Cerebellum (tissue), 4 donors: ENCODE measurements at places on chromosomes 12 and 14. TPM values are rescaled to one million over a fixed set of nuclear protein-coding genes. Genes with fewer than 3 reads are reported as not detected.

Gene NPFF
- total RNA-seq, result not detected

Gene NELL2
- total RNA-seq, result 554 TPM

Gene FAM186B
- total RNA-seq, result 0.18 TPM

Gene SELPLG
- 1.2 TPM for total RNA-seq

Gene SCN8A
- total RNA-seq, result 80.3 TPM

Gene PLBD1
- total RNA-seq, result 1.6 TPM

Gene C12orf42
- 0.36 TPM for total RNA-seq

Gene ACOT4
- 0.45 TPM for total RNA-seq

Gene SLC6A15
- total RNA-seq, result 63.4 TPM

Gene NOVA1
- total RNA-seq, result 132 TPM

Gene PLEKHH1
- 13.2 TPM for total RNA-seq

Gene PRPF40B
- total RNA-seq, result 22.8 TPM

Gene ARG2
- 29.9 TPM for total RNA-seq

Gene EIF4B
- 410 TPM for total RNA-seq

Gene RFLNA
- total RNA-seq, result 8.5 TPM

Gene STON2
- 29.9 TPM for total RNA-seq

Gene RERG
- total RNA-seq, result 20.7 TPM

Gene SMCO2
- total RNA-seq, result not detected

Gene LRRC10
- total RNA-seq, result not detected

Gene LBHD2
- total RNA-seq, result not detected

Gene PARP2
- 19.4 TPM for total RNA-seq

Gene CHURC1
- 43.0 TPM for total RNA-seq

Gene TMEM229B
- total RNA-seq, result 16.0 TPM

Gene EPYC
- total RNA-seq, result not detected
